Caki2 (cell line): ENCODE measurements at places on chromosomes 11 and 22.

- no peak for DNase-seq
Observed at GRCh38 chr11:65536412-65537295, 11.8 kb downstream of the SCYL1 start.

DNA sequence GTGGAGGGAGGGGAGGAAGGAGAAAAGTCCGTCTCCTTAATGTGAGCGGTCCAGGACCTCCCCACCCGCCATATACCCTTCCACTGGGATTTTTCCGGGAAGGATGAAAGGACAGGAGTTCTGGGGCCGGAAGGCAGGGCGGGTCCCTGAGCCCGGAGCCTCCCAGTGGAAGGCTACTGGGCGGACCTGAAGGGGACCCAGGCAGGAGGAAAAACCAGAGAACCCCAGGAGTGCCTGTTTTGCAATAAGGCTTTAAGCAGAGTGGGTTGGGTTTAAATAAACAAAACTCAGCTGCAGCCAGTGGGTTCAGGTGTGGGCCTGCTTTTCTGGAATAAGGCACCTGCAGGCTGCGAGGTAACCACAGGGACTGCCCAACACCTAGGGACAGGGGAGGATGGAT is 1.7 kb upstream of the CELSR1 start:
- no peak for DNase-seq

GRCh38 chr11:96316869-96317268 is 26.1 kb downstream of the MAML2 start:
- no peak for DNase-seq

GRCh38 chr22:23849009-23850006 is 8.4 kb upstream of the SLC2A11 start:
- peak; percentile 83 for DNase-seq

GRCh38 chr11:10844356-10844755 is 13.5 kb downstream of the ZBED5 start:
- DNase-seq = no peak

GRCh38 chr11:32071811-32072210 is 19.1 kb upstream of the RCN1 start:
- peak; percentile 32 for DNase-seq
